ENCODE measurements at places on chromosomes 13 and 19. TPM values are rescaled to one million over a fixed set of nuclear protein-coding genes. Genes with fewer than 3 reads are reported as not detected.

DNA sequence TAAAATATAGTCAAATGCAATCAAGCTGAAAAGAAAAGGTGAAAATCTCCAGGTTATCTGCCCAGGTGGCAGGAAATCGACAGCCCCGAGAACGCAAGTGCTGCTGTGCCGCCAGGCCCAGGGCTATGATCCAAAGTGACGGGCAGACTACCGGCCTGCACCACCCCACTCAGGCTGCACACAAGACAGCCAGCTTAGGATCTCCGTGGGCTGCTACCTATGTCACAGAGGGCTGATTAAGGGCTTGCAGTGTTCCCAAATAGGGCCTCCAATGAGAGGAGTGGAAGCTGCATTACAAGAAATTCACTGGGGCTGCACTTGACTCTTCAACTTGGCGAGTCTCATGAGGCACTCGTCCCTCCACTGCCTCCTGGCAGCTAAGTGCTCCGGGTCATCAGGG, 121.8 kb downstream of the CRYL1 start:
- H3K27me3 ChIP-seq, result no peaks in the 10 kb centered on the region
- H3K27ac ChIP-seq, result no peak overlapping the region
- H3K4me1 ChIP-seq, result no peaks in the 10 kb centered on the region
- no peak for DNase-seq
- no peak overlapping the region for H3K4me3 ChIP-seq

- no peak overlapping the region for H3K4me3 ChIP-seq
- H3K36me3 ChIP-seq, result no peaks in the 10 kb centered on the region
- DNase-seq, result no peak
- no peaks in the 10 kb centered on the region for H3K4me1 ChIP-seq
- H3K27me3 ChIP-seq, result peaks cover 69% of the 10 kb centered on the region
Measured at GRCh38 chr19:53909471-53910169, 542 bp downstream of the CACNG7 start.

Gene OSCAR
- total RNA-seq, result not detected

- H3K27ac ChIP-seq, result no peak overlapping the region
- H3K4me3 ChIP-seq, result no peak overlapping the region
- no peak for DNase-seq
- H3K27me3 ChIP-seq, result no peaks in the 10 kb centered on the region
Measured at GRCh38 chr13:52156724-52157261, 2.6 kb downstream of the NEK3 start.

GRCh38 chr13:37640499-37640898, 41.9 kb upstream of the POSTN start:
- no peak overlapping the region for H3K4me3 ChIP-seq
- no peaks in the 10 kb centered on the region for H3K36me3 ChIP-seq
- no peaks in the 10 kb centered on the region for H3K4me1 ChIP-seq

Gene ZNF610
- not detected for total RNA-seq

GRCh38 chr19:8259922-8260247, 48.3 kb downstream of the CD320 start:
- no peaks in the 10 kb centered on the region for H3K27me3 ChIP-seq
- H3K4me1 ChIP-seq, result no peaks in the 10 kb centered on the region
- H3K4me3 ChIP-seq, result no peak overlapping the region

DNA sequence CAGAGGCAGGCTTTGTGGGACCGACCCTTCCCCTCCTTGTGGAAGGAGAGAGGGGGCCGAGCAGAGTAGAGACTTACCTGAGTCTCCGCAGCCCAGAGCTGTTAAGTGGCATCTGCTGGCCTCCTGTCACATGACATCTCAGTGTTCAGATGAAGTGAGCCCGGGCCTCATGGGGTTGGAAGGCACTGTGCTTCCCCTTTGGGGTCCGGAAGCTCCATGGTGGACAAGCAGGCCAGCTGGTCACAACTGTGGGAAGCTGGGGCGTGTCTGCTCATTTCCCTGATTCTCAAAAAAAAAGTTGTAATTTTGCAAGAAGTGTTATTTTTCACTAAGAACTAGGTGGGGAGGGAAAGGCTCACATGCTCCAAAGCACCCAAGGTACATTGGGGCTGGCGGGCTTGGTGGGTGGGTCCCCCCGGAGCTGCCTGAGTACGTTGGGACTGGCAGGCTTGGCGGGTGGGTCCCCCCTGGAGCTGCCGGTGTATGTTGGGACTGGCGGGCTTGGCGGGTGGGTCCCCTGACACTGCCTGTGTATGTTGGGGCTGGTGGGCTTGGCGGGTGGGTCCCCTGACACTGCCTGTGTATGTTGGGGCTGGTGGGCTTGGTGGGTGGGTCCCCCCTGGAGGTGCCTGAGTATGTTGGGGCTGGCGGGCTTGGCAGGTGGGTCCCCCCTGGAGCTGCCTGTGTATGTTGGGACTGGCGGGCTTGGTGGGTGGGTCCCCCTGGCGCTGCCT, 18.2 kb upstream of the DCUN1D2 start:
- peaks cover 21% of the 10 kb centered on the region for H3K36me3 ChIP-seq
- DNase-seq, result no peak
- H3K4me1 ChIP-seq, result no peaks in the 10 kb centered on the region
- H3K4me3 ChIP-seq, result no peak overlapping the region
- no peak overlapping the region for H3K27ac ChIP-seq

DNA sequence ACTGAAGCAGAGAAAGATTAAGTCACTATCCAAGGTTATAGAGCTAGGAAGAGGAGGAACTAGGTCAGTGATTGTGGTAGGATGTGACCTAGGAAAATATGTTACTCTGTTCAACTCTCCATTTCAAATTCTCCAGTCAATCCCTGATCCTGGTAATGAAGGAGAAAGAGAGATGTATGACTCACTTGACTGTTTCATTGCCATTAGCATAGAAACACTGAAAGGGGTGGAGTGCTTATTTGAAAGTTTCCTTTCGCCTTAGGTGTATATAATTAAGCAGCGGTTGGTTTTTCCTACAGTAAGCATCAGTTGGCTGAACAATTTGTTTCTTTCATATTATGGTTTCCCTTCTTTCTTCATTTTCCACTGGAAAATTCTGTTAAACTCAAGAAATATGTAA, 198.1 kb upstream of the CSNK1A1L start:
- H3K27ac ChIP-seq, result no peak overlapping the region
- H3K4me1 ChIP-seq, result no peaks in the 10 kb centered on the region
- no peak for DNase-seq
- no peak overlapping the region for H3K4me3 ChIP-seq

GRCh38 chr19:3145909-3146676, 10.3 kb downstream of the GNA15 start:
- H3K27ac ChIP-seq, result no peak overlapping the region
- no peaks in the 10 kb centered on the region for H3K36me3 ChIP-seq
- H3K4me3 ChIP-seq, result no peak overlapping the region
- H3K4me1 ChIP-seq, result no peaks in the 10 kb centered on the region
- no peak for DNase-seq
- H3K27me3 ChIP-seq, result peaks cover 11% of the 10 kb centered on the region

GRCh38 chr13:67015976-67016600, 214.0 kb downstream of the PCDH9 start:
- H3K27ac ChIP-seq, result no peak overlapping the region
- no peaks in the 10 kb centered on the region for H3K27me3 ChIP-seq
- H3K36me3 ChIP-seq, result no peaks in the 10 kb centered on the region
- no peaks in the 10 kb centered on the region for H3K4me1 ChIP-seq

DNA sequence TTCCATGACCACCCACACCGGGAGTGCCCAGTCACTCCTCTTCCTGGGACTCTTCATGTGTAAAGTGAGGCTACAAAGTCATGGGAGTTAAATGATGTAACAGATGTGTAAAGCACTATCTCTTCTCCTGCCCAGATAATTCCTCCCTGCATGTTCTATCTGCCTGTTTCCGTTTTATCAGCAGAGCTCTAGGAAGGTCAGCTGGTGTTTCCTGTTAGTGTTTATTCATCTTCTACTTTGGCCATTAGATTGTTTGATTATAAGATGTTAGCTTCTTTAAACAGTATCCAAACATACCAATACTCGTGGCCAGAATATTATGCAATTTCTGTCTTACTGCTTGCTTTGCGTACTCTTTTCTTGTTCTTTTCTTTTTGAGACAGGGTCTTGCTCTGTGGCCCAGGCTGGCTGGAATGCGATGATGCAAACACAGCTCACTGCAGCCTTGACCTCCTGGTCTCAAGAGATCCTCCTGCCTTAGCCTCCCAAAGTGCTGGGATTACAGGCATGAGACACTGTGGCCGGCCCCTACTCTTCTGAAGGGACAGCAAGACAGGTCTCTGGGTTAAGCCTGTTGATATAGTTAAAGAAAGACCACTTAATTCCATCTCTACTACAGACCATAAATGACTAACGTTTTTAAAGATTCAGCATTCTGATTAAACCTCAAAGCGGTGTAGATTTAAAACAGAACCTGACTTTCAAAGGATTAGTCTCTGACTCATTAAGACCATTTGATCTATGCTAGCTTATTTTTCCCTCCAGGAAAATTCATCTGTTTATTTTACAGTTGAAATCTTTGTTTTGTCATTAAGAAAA, 97.4 kb upstream of the AKAP11 start:
- H3K27me3 ChIP-seq, result no peaks in the 10 kb centered on the region
- no peak overlapping the region for H3K4me3 ChIP-seq
- no peak overlapping the region for H3K27ac ChIP-seq
- no peak for DNase-seq

Gene NFKBIB
- 63.8 TPM for total RNA-seq

DNA sequence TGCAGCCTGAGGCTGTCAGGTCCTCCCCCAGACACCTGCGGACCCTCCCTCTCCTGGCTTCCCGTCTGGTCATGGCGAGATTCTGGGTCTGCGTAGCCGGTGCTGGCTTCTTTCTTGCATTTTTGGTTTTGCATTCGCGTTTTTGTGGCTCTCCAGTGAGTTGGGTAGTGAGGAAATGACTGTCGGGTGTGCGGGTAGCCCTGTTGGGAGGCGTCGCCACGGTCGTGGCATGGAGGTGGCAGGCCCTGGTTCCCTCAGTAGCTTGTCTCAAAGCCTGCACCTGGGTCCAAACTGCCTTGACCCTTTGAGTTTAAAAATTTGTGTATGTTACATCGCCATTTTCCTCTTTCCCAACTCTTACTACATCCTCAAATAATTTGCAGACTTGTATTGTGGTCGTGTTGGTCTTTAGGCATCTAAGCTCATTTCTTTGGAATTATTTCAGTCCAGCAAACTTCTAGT, 344 bp downstream of the NHLRC3 start:
- H3K4me3 ChIP-seq, result peak overlapping the region; percentile 94
- H3K36me3 ChIP-seq, result no peaks in the 10 kb centered on the region
- no peaks in the 10 kb centered on the region for H3K27me3 ChIP-seq
- H3K4me1 ChIP-seq, result peaks cover 39% of the 10 kb centered on the region
- H3K27ac ChIP-seq, result peak overlapping the region; percentile 86

Gene ZNF490
- total RNA-seq, result 3.2 TPM

Gene CLEC4M
- total RNA-seq, result not detected

All from gastrocnemius medialis (tissue), 4 donors.